ENCODE measurements at places on chromosomes 16 and 17.
A peak's percentile ranks its signal among the peaks of the same experiment; 100 is the strongest.

DNA sequence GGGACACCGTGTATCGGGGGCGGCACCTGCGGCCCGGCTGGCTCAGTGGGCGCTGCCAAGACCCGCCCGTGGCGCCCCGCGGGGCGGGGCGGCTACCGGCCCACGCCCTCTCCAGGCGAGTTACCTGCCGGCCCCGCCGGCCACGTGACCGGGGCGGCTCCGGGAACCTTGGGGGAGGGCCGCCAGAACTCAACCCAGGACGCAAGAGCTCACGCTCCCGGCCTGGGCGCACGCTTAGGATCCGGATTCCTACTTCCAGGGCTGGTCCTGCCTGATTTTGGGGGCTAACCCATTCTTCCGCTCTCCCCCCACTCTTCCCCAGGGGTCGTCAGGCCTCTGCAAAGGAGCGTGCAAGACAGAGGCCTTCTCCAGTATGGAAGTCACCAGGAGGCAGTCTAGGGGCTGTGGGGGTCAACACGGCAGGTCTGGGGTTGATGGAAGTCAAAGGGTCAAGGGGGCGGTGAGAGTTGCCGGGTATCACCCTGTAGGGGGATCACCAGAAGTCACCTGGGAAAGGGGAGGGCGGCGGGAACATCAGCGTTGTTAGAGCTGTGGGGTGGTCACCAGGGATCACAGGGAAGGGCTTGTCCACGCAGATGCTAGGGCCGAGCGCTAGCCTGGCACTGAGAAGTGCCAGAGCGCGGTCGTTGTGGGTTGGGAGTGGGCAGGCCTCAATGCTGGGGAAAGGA lies 354 bp upstream of the ESRP2 start:
- no peak for DNase-seq

- DNase-seq, result no peak
These were observed 58.0 kb downstream of the ASIC2 start for GRCh38 chr17:33234930-33235685.

- DNase-seq, result no peak
These were observed 17.0 kb upstream of the PIK3R6 start for GRCh38 chr17:8884336-8884990.

- no peak for DNase-seq
These were observed 76.7 kb upstream of the MED9 start for GRCh38 chr17:17400070-17400469.

DNA sequence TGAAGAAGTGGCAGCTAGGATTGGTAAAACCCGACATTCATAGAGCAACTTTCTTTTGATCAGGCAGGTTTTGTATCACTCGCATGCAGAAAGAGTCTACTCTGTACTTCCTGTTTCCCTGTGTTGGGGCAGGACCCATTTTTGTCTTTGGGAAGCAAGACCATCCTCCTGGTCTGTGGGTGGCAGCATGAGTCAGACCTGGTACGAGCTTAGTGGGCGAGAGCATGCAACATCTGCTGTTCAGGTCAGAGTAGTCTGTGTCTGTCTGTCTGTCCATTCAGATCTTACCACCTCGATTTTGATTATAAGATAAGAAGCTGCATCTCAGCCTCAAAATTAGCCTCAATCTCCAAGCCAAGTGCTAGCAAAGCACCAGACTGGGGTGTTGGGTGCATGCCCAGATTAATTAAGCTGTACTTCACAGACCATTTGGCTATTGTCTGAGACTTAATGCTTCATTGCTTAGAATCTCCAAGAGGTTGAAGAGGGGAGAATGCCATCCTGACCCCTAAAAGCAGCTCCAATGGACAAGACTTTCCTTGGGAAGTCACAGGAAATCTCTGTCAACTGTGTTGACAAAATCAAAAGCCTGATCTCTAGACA lies 110.9 kb downstream of the XYLT1 start:
- peak; percentile 40 for DNase-seq

DNA sequence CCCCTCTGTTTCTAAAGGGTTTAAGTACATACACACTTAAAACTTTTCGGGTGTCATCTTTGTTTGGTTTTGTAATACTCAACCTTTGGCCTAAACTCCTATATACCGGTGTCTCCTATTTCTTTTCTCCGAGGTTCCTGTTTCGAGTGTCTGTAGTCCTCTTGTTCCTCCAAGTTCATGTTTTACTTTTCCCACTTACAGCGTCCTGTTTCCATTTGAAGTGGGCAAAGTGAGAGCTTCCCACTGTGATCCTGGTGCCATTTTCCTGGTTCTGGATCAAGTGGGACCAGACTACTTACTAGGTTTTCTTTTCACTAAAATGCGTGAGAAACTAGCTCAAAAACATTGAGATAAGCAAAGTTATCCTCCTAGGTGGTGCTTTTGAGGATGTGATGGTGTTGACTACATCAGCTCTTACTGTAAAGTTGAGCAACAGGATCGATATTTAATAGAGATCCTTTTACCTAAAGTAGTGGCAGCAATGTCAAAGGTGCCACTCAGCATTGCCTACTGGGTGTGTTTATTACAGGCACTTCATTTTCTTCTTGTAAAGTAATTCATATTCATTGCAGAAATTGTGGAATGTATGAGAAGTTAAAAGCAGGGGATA lies 1.3 kb downstream of the PSMD3 start:
- DNase-seq, result no peak

- DNase-seq, result no peak
These were observed 154.6 kb downstream of the SEC14L1 start for GRCh38 chr17:77295241-77295853.

GRCh38 chr16:27489906-27490305 lies 59.8 kb downstream of the GTF3C1 start:
- DNase-seq, result no peak
